ENCODE measurements at places on chromosomes 4 and X. TPM values are rescaled to one million over a fixed set of nuclear protein-coding genes. Genes with fewer than 3 reads are reported as not detected.

The CFAP99 gene
- not detected for total RNA-seq

The TCEAL7 gene
- 86.6 TPM for total RNA-seq

The KLF3 gene
- total RNA-seq: 23.4 TPM

The SLIT2 gene
- total RNA-seq: 14.7 TPM

The CT47B1 gene
- total RNA-seq: not detected

The COQ2 gene
- 13.4 TPM for total RNA-seq

The DMRTC1B gene
- 0.31 TPM for total RNA-seq

The CENPI gene
- total RNA-seq: 7.0 TPM

The PFKFB1 gene
- not detected for total RNA-seq

The MGARP gene
- 1.2 TPM for total RNA-seq

The TRO gene
- 76.1 TPM for total RNA-seq

The NEXMIF gene
- total RNA-seq: 57.1 TPM

The PLAC1 gene
- not detected for total RNA-seq
